ENCODE measurements at places on chromosomes 3 and 15.

- no peak for DNase-seq
These were observed 479.8 kb downstream of the SHQ1 start for GRCh38 chr3:72368331-72368975.

DNA sequence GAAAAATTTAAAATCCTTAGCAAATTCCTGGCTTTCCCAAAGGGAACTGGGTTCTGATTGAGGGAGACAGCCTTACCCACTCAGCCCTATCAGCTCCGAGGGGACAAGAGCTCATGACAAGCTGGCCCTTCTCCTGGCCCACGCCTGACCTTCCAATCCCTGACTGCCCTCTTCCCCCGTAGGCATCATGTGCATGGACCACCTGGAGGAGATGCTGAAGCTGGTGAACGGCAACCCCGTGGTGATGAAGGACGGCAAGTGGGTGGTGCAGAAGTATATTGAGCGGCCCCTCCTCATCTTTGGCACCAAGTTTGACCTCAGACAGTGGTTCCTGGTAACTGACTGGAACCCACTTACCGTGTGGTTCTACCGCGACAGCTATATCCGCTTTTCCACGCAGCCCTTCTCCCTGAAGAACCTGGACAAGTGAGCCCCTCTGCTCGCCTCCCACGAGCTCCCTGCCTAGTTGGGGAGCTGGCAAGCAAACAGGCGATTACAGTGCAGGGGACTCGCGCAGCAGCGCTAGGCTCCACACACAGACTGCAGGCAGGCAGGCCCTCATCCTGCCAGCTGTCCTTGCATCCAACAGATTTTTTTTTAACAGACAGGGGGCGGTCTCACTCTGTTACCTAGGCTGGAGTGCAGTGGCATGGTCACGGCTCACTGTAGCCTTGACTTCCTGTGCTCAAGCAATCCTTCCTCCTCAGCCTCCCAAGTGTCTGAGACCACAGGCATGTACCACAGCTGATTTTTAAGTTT lies 16.8 kb downstream of the RPUSD3 start:
- DNase-seq, result no peak

DNA sequence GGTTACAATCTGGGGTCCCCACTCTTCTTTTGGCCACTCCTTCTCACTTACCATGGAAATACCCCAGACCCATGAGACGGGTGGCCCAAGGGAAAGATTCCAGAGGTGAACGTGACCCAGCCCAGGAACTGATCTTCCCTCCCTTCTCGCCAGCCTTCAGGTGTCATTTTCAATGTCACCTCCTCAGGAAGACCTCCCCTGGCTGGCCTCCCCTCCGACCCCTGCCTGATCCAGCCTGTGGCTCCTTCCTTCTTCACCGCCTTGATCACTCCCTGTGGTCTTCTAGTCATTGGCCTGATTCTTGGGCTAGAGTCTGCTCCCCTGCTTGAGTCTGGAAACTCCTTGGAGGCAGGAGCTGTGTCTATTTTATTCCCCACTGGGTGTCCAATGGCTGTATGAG lies 146.1 kb downstream of the SMAD6 start:
- DNase-seq, result peak; percentile 37

- DNase-seq, result no peak
These were observed 11.7 kb downstream of the SPTBN5 start for GRCh38 chr15:41881920-41882688.

DNA sequence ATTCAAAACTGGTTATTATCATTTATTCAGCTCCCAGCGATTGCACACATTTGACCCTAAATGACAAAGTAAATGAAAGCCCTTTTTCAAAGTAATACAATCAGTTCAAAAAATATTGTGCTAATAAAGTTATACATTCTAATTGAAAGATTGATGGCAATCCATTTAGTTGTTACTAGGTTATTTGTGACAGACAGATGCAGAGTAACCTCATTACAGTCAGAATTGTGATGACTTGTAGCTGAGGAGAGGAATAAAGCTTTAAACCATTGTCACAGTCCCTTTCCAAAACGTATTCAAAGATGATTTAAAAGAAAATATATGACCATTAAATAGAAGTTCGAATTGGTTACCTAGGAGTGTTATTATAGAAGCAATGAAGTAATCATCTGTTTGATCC lies 86.1 kb downstream of the ROBO2 start:
- DNase-seq, result no peak

DNA sequence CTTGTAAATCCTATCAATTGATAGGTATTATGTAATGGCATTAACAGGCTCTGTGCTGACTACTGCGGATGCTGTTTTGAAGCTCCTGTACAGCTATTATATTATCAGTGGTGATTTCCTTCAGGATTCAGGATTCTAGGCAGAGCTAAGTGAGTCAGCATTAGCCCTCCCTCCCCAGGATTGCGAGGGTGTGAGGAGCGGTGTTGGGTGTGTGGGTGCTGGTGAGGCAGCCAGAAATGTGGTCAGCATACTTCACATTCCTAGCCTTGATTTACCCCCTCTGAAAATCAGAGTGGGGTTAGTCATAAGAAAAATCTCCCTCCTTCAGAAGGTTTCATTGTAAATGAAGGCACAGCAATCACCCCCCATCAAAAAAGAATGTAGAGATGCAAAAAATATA lies 72.5 kb downstream of the SNTN start:
- no peak for DNase-seq

DNA sequence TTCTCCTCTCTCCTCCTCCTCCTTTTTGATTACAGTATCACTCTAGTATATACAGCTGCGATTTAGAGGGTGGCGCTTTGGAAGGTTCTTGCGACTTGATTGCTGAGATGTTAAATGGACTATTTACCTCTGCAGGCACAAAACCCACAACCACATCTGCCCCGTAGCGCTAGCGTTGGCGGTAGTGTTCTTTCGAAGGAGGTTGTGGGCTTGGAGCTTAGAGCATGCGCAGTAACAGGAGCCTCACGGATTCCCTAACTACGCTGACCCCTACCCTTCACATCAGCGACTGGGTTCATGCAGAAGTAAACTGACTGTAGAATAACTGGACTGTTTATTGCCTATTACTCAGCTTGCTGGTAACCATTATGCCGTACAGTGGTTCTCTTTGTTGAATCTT lies 58.0 kb downstream of the CGGBP1 start:
- DNase-seq, result no peak

DNA sequence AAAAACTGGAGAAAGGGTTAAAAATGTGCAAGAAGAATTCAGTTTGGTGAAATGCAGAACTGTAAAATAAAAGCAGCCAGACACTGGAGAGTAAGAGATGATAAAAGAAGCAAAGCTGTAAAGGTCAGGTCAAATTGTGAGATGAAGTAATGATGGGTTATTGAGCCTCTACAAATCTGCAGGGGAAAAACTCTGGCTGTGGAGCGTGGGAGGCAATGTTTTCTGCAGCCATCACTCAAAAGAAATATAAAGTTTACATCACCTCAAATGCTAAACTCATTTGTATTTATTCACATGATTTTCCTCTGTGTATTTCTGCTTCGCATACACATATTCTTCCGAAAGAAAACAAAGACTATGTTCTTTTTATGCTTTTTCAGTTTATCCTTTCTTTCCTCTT lies 158.8 kb upstream of the GPR149 start:
- no peak for DNase-seq

DNA sequence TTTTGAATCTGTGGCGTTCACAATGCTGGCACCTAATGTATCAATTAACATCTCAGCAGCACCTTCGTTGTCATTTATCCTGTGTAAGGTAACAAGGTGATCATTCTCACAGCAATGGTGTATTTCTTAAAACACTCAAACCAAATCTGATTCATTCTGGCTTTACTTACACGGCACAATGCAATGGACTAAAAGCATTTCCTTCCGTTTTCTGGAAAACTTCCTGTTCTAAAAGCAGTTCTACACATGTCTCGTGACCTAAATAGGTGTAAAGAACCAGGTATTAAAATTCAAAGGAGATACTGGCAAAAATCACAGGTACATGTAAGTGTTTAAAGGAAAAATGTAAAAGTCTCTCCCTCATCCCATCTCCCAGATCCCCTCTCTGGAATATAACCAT lies 77.8 kb downstream of the BTD start:
- DNase-seq, result no peak

- no peak for DNase-seq
These were observed 28.7 kb downstream of the ATP1B3 start for GRCh38 chr3:141905129-141905528.

DNA sequence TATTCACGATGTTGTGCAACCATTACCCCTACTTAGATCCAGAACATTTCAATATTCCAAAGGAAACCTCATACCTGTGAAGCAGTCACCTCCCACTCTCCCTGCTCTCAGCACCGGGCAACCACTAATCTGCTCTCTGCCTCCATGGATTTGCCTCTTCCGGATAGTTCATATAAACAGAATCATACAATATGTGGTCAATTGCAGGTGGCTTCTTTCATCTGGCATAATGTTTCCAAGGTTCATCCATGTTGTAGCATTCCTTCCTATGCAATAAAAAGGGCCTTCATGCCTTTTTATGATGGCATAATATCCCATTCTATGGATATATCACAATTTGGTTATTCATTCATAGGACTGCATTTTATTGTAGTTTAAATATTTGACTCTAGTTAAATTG lies 23.9 kb downstream of the CA12 start:
- DNase-seq, result no peak

DNA sequence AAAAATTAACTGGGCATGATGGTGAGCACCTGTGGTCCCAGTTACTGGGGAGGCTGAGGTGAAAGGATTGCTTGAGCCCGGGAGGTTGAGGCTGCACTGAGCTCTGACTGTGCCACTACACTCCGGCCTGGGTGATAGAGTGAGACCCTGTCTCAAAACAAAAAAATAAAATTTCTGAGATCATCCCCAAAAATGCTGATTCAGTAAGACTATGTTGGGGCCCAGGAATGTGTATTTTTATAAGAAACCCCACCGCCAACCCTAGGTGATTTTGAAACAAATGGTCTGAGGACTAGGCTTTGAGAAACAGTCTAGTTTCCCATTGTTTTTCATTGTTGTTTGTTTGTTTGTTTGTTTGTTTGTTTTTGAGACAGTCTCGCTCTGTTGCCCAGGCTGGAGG lies 4.1 kb downstream of the SLC27A2 start:
- DNase-seq, result no peak

GRCh38 chr3:137764001-137764433 lies at the start of gene SOX14:
Gene SOX14 (plus strand): TSS chr3:137764315. CDS start chr3:137764785, 470 bp downstream.
- no peak for DNase-seq

- no peak for DNase-seq
These were observed 2.7 kb downstream of the P3H2 start for GRCh38 chr3:190117981-190118380.

GRCh38 chr15:23734862-23735261 lies 47.8 kb upstream of the NDN start:
- DNase-seq, result no peak

- DNase-seq, result no peak
These were observed 21.7 kb downstream of the DZIP1L start for GRCh38 chr3:138093721-138094120.

DNA sequence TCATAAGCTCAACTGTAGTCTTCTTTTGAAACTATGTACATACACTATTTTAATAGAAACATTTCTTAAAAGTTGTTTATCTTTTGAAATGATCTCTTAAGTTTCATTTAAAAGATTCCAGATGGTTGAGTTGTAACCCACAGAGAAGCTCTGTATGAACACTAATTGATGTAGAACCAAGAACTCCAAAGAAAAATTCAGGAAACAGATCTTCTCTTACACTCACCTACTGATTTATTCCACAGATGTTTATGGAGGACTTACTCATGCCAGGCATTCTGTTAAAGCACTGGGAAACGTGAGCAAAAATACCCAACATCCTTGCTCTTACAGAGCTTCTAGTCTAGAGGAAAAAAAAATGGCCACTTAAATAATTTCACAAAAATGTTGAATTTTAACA lies 551.1 kb downstream of the NAALADL2 start:
- no peak for DNase-seq

- no peak for DNase-seq
These were observed 847.4 kb downstream of the FHIT start for GRCh38 chr3:60403866-60404265.

- DNase-seq, result no peak
These were observed 111.8 kb downstream of the SSR3 start for GRCh38 chr3:156443079-156443478.

GRCh38 chr15:64582202-64582601 lies 121.8 kb downstream of the ZNF609 start:
- DNase-seq, result no peak

DNA sequence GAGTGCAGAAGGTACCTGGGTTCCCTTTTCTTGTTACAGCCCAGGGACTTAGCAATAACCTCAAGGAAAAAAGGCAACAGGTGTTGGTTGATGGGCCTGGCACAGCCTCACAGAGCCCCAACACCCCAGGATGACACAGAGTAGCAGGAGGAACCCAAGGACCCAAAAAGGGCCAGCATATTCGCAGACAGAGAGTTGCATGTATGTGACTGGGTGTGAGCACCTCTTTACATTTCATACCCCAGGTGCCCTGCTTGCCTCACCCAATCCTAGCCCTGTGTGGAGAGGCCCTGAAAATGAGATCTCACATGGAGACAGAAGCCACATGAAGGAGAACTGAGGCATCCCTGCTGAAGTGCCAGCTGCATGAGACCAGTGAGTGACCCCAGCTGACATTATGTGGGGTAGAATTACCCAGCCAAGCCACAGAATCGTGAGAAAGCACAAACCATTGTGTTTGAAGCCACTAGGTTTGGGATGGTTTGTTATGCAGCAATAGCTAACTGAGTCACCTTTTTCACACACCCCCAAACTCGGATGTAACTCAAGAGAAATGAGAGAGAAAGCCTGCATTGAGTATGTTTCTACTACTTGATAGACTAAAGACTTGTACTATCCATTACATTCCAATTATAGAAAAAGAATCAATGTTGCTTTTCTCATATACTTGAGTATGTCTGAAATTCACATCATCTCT lies 26.2 kb upstream of the HHATL start:
- DNase-seq, result no peak

DNA sequence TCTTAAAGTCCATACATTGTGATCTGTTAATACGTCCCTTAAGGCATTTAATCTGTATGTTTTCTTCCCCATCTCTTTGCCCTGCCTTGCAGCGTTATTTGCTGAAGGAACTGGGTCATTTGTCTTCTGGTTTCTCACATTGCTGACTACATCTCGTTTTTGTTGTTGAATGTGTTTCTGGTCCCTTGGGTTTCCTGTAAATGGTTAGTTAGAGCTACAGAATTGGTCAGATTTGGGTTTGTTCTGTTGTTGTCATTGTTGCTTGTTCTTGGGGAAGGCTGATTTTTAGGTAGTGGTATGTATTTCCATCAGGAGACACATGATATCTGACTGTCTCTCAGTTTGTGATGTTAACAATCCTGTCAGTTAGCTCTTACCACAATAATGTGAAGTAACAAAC lies 27.0 kb upstream of the ITPKA start:
- no peak for DNase-seq

- DNase-seq, result no peak
These were observed 47.5 kb upstream of the EIF3J start for GRCh38 chr15:44489464-44489863.
